Tongue (tissue), 3 donors: ENCODE measurements at places on chromosomes 6 and 20.
A peak's percentile ranks its signal among the peaks of the same experiment; 100 is the strongest.

- no peak for DNase-seq
Measured at GRCh38 chr6:53752440-53752839, 42.4 kb upstream of the LRRC1 start.

GRCh38 chr6:24686946-24687345, 20.1 kb downstream of the ACOT13 start:
- no peak for DNase-seq

- DNase-seq, result peak; percentile 33
Measured at GRCh38 chr6:55669028-55669427, 90.0 kb upstream of the HMGCLL1 start.

- DNase-seq, result no peak
Measured at GRCh38 chr6:168841609-168842278, 400.8 kb downstream of the SMOC2 start.

GRCh38 chr6:35470663-35471120, 2.5 kb downstream of the RPL10A start:
- DNase-seq, result no peak

DNA sequence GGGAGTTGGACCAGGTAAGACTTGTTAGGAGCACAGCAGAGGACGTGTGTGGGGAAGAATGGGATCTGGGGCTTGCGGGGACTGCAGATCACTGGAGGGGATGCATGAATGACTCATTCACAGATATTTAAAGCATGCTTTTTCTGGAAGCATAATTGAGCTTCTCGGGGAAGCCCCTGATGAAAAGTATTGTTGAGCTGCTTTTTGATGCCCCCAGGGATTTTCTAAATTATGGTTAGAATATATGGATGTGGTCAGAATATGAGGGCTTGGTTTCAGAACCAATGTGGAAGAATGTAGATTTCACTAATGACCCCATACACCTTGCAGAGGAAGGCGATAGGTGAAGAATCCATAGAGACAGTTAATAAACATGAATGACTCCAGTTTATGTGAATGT, 36.1 kb downstream of the GMPR start:
- DNase-seq, result no peak

DNA sequence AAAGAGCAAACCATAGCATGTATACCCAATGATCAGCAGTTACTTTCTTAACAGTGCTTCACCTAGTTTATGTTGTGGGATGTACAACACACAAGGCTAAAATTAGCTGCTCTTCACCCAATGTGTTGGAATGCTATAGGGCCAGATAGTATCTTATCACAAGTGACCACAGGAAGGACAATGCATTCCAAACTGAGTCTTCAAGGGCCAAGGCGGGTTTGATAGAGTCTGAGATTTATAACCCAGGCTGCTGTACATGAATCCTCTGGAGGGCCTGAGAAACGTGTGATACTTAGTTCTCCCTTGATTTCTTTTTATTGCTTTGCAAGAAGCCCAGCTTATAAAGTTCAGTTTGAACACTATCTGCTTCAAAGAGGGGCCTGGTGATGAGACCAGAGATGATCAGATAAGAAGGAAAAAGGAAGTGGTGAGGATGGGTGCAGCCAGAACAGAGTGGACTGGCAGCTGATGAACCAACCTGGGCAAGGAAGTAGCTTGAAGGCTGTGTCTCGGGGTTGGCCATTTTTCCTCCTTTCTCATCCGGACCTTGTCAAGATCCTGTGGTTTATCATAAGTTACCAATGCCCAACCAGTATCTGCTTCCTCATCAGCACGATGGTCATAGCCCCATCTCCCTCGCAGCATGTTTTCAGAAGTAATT, 62.2 kb upstream of the BMP2 start:
- no peak for DNase-seq

DNA sequence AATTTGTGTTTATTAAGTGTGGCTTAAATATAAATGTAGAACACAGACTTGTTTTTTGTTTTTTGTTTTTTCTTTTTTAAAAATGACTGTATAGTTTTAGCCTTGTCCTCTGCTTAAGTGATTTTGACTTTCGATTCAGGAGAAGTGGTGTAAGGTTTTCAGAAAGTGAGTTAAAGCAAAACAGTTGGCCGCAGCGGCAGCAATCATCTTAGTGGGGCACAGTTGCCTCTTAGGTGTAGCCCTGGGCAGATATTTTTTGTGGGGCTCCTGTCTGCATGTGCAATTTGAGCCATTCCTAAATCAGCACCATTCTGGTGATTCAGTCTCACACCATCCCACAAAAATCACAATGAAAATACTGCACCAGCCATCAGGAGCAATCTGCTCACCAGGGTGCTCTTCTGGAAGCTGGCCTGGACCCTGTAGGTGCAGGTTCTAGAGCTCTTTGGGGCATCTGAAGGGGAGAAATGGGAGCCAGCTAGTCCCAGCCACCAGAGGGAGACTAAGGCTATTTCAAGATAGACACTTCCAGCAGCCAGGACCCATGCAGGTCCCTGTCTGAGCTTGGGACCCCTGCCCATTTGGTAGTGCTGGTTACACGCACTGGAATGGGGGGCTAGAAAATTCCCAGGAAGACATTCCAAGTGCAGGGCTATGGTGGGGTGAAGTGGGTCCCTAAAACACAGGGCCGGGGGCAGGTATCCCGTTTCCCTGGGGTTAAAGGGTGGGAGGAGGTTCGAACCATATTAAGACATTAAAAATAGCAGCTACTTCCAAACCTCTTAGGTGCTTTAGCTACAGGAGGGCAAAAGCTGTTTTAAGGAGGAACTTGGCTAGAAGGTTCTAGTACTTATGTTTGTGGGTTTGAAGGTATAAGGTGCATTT, 156.6 kb downstream of the NFATC2 start:
- DNase-seq, result peak; percentile 33

GRCh38 chr6:15061908-15062515, 183.9 kb upstream of the JARID2 start:
- peak; percentile 94 for DNase-seq

DNA sequence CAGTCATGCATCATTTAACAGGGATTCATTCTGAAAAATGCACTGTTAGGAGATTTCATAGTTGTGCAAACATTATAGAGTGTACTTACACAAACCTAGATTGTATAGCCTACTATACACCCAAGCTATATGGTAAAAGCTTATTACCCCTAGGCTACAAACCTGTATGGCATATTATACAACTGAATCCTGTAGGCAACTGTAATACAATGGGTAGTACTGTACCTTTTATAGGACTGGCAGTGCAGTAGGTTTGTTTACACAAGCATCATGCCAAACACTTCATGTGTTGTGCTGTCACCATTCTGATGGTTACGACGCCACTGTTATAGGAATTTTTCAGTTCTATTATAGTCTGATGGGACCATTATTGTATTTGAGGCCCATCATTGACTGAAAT, 39.3 kb upstream of the KHDC1 start:
- DNase-seq, result no peak

- DNase-seq, result no peak
Measured at GRCh38 chr20:44496976-44497375, 21.3 kb downstream of the TTPAL start.

GRCh38 chr20:37490663-37491350, 30.2 kb upstream of the NNAT start:
- DNase-seq, result no peak

- no peak for DNase-seq
Measured at GRCh38 chr6:2524090-2524489, 226.6 kb downstream of the MYLK4 start.

DNA sequence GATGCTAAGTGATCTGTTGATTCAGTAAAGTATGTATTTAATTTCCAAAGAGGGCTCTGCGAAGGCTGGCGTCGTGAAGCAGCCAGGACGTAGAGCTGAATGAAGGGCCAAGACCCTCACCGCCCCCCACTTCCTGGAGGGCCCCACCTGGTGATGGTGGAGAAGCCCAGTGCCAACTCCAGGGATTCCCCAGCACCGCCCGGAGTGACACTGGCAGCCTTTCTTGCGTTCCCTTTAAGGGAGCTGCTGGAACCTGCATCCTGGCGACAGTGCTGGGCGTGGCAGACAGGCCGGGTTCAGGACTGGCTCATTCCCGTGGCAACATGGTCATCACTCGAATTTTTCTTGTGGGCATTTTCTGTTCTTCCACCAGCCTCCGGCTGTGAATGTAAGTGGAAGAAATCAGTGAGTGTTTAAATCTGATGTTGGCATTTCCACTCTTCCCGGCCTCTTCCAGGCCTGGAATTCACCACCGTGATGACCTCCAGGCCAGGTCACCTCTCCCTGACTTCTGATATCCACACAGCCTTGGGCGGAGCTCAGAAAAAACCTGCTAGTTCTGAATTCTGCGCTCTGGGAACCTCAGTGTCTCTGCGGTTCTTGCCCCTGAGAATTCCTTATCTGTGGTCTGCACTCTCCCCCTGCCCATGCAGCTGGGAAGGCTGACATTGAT, 57.4 kb upstream of the DACT2 start:
- no peak for DNase-seq

GRCh38 chr6:2552526-2553154, 198.1 kb downstream of the MYLK4 start:
- no peak for DNase-seq

DNA sequence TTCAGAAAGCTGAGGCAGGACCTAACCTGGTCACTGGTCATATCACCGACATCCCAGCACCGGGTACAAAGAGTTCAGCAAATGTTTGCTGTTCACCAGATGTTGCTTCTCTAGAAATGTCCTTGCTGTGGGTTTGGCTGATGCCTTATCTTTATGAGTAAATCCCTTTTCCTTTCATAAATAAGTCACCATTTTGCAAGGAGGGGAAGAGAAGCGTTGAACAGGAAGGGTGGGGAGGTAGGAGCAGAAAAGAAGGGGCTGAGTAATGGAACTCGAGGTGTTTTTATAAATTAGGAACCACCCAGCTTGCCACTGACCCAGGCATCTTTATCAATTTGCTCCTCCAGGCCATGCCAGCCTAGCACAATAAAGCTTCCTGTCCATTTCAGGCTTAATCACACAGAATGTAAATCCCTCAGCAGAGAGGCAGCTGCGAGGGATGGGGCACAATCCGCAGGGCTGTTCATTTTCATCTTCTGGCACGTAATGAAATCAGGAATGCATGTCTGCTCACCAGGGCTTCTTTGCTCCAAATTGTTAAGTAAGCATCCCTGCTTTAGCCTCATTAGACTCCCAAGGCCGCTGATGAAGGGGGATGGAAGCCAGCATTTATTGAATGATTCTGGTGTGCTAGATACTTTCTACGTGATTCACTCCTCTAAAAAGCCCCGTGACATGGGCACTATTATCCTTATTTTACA, 371.9 kb upstream of the CHD6 start:
- peak; percentile 86 for DNase-seq

- DNase-seq, result no peak
Measured at GRCh38 chr6:165671222-165671768, 8.3 kb upstream of the PDE10A start.

DNA sequence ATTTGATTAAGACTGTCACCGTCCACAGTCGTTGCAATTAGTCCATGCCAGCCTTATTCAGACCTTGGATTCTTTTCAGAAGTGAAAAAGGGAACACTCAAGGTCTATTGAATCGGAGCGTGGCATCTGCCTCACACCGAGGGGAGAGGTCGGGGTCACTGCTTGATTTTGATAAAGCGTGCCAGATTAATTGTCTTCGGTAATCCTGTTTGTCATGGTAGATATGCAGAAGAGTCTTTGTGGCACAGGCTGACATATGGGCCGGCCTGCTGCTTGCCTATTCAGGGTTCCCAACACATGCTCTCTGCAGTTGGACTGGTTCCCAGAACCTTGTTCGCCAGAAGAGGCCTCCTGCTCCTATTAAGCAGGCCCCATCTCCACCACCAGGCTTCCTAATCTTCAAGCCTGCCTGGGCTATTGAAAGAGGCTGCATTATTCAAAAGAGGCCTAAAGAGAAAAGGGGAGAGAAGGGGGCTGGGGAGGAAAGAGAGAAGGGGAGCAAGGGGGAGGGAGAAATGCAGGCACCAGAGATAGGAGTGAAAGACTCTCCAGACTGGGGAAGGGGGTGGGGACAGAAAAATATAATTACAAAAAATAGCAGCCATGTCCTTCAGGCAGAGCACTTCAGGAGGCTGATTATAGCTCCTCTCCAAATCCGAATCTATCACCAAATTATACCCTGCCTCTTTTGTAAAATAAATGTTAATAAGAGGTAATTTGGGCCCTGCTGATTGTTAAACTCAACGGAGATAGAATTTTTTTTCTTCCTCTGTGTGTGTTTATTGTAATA, 611.3 kb downstream of the HDGFL1 start:
- DNase-seq, result peak; percentile 96

GRCh38 chr6:3535776-3536435, 79.1 kb upstream of the SLC22A23 start:
- no peak for DNase-seq

GRCh38 chr20:54366669-54367344, 108.6 kb upstream of the DOK5 start:
- DNase-seq, result no peak

- DNase-seq, result no peak
Measured at GRCh38 chr20:13325033-13325432, 104.0 kb downstream of the ISM1 start.

GRCh38 chr6:109466212-109466923, 10.8 kb upstream of the MICAL1 start:
- no peak for DNase-seq

GRCh38 chr20:19828232-19828631, 70.2 kb downstream of the RIN2 start:
- DNase-seq, result peak; percentile 70

- peak; percentile 19 for DNase-seq
Measured at GRCh38 chr6:132341646-132342045, 59.6 kb downstream of the MOXD1 start.

DNA sequence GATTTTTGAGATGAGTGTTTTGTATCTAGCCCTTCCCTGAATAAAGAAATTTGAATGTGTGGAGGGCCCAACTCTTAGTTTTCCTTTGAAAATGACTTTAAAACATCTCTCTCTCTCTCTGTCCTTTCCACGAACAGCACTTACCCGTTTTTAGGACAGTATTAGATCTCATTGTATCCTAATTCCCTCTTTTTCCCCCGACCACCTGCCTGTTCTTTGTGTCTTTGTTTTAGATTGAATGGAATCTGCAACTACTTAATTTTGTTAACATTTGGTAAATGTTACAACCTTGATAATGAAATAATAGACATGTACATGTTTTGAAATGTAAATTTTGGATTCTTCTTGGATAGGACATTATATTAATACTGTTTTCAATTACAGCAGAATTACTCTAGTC, 3.1 kb downstream of the DSP start:
- DNase-seq, result no peak

DNA sequence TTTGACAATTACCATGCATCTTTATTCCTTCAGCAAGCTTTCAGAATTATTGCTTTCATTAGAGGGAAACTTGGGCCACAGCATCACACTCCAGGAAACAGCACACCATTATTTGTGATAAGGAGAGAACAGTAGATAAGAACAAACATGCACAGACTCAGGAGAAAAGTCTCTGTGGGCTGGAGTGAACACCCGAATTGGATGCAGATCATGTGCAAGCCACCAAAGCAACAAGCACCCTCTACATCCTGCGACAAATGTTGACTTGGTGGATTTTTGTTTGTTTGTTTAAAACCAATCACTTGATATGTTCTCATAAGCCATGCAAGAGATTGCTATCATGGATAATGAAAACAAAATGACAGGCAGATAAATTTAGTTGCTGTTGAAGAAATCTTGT, 67.7 kb upstream of the ZFP64 start:
- DNase-seq, result no peak

- DNase-seq, result no peak
Measured at GRCh38 chr20:35293303-35294292, 1.4 kb upstream of the FAM83C start.

- DNase-seq, result peak; percentile 74
Measured at GRCh38 chr6:3795836-3796718, 44.6 kb upstream of the PXDC1 start.
